ENCODE measurements at places on chromosomes 5 and 9.

DNA sequence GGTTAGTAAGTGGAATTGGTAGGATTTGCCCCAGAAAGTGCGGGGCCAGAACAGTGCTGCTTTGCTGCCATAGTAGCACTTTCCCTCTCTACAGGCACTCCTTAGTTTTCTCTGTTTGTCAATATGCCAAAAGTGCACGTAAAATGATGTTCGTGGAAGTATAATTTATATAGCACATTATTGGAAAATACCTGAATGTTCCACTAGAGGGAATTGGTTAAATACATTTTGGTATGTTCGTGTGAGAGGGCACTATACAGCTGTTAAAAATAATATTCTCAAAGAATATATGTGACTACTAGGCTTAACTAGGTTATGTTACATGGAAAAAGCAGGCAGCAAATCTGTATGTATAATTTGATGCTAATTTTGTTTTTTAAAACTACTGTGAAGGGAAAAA, 184.0 kb upstream of the GDNF start:
- no peak for DNase-seq

DNA sequence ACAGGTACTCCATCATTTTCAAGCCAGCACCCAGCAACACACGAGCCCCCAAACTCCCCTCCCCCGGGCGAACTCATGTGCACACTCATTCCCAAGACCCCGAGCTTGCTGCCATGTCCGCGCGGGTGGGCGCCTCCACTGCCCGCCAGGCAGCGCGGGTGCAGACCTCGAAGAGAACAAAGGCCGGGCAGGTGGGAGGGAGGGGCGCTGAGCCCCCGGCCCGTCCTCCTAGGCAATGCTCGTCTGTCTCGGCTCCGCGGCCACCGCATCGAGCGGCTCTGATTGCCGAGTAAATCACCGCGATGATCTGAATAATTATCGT, 47.1 kb upstream of the PSD2 start:
- DNase-seq, result no peak

GRCh38 chr5:170538696-170539586, 35.1 kb downstream of the KCNIP1 start:
- DNase-seq, result no peak

DNA sequence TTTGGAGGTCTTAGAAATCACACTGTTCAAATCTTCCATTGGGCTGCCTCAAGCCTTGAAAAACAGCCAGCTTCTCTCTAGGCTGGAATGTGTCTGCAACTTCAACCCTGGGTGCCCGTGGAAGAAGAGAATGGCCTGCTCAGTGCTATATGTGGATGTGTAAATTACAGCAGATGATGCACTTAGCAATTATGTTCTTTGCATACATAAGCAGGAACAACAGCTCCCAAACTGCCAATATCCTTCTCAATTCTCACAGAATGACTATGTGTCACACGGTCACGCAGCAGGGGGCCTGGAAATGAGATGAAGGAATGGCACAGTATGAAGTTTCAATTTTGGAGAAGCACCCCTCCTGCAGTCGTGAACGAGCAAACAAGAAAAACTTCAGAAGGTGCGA, 175.2 kb upstream of the SMARCA2 start:
- no peak for DNase-seq

GRCh38 chr9:134240361-134240760, 76.0 kb upstream of the RNU6ATAC start:
- no peak for DNase-seq

GRCh38 chr9:28318515-28318914, 745.2 kb upstream of the C9orf72 start:
- DNase-seq, result no peak

DNA sequence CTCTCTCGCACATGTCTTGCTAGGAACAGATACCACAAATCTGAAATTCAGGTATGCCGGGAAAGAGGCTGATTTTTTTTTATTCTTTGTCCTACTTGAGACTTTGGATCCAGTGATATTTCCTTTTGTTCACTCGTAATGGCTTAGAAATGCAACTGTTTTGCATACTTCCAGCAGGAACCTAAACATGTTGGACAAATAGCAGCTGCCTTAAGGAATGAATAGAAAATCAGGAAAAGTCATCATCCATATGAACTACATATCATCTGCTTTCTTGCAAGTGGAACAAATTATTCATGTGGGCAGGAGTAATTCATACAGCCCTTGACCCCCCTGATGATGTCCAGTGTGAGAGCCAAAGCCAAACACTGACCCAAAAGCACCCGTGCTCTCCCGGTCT, 17.4 kb downstream of the TTC39B start:
- DNase-seq, result no peak

Measured in CD4-positive, alpha-beta T cell treated with Interleukin-17A for 1 hour (primary cell).